Tibial artery (tissue), 4 donors: ENCODE measurements at places on chromosomes 13 and 19.

- no peak overlapping the region for H3K4me3 ChIP-seq
- no peak for DNase-seq
- no peaks in the 10 kb centered on the region for H3K4me1 ChIP-seq
- H3K27ac ChIP-seq, result no peak overlapping the region
- peaks cover 5% of the 10 kb centered on the region for H3K36me3 ChIP-seq
- peaks cover 46% of the 10 kb centered on the region for H3K27me3 ChIP-seq
Observed at GRCh38 chr19:51331716-51332115, 10.2 kb downstream of the VSIG10L start.

DNA sequence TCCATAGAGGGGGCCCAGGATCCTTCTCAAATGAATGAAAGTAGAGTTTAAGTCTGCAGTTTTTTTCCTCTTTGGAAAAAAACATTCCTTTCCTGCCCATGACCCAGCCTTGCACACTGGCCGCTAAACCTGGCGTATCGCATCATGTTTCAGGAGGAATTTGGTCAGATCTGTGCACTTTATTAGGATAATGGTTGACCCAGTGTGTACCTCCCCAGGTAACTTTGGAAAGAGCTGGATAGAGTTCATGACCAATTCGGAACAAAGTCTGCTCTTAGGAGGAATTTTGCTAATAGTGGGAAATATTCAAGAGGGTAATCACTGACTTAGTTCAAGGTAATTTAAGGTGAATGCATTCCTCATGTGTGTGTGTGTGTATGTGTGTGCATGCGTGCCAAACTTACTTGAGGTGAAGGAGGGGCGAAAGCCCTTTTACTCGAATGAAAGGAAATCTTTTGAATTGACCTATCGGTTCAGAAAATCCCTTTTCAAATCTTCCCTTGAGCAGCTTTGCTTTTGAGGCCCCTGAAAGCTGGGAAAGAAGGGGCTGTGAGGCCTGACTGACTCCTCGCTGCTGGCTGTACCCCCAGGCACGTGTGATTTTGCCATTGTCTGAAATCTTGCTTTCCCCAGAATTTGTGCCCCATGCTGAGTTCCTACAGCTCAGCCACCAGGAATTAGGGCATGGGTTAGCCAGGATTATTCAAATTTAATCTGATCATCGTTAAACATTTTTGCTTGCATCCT lies 46.3 kb downstream of the SIPA1L3 start:
- no peaks in the 10 kb centered on the region for H3K36me3 ChIP-seq
- no peak for DNase-seq

GRCh38 chr13:31322702-31323405 lies 123.1 kb downstream of the B3GLCT start:
- no peaks in the 10 kb centered on the region for H3K4me1 ChIP-seq
- peaks cover 32% of the 10 kb centered on the region for H3K36me3 ChIP-seq
- DNase-seq, result no peak
- no peak overlapping the region for H3K4me3 ChIP-seq

DNA sequence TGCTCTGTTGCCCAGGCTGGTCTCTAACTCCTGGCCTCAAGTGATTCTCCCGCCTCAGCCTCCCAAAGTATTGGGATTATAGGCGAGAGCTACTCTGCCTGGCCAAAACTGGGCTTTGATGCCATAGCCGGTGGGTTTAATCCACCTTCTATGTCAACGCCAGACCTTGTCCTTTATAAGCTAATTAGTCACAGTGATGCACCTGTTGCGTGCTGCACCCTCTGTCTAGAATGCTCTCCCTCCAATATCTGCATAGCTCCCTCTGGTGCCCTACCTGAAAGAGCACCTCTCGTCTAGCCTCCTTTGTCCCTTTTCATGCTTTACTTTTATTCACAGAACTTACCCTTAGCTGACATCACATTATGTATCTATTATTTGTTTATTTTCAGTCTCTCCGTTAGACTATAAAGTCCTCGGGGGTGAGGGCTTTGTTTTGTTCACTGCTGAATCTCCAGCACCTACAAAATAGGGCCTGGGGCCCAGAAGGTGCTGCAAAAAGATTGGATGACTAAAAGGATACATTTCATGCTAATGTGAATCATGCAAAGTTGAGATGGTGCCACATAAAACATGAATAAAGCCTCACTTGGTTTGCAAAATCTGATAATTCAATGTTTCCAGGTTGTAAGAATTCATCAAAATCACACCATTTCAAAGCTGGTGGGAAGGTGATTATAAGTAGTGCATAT lies 148.1 kb downstream of the USP12 start:
- no peak for DNase-seq
- no peaks in the 10 kb centered on the region for H3K27me3 ChIP-seq
- H3K36me3 ChIP-seq, result no peaks in the 10 kb centered on the region
- no peaks in the 10 kb centered on the region for H3K4me1 ChIP-seq
- H3K27ac ChIP-seq, result no peak overlapping the region
- H3K4me3 ChIP-seq, result no peak overlapping the region

GRCh38 chr13:32537580-32538142 lies 934 bp downstream of the N4BP2L2 start:
- H3K27ac ChIP-seq, result peak overlapping the region; percentile 91
- peaks cover 42% of the 10 kb centered on the region for H3K4me1 ChIP-seq
- peak overlapping the region; percentile 66 for H3K4me3 ChIP-seq
- H3K36me3 ChIP-seq, result peaks cover 9% of the 10 kb centered on the region
- no peaks in the 10 kb centered on the region for H3K27me3 ChIP-seq

- H3K4me3 ChIP-seq, result no peak overlapping the region
- H3K4me1 ChIP-seq, result no peaks in the 10 kb centered on the region
- H3K36me3 ChIP-seq, result peaks cover 20% of the 10 kb centered on the region
- no peak overlapping the region for H3K27ac ChIP-seq
- no peak for DNase-seq
- no peaks in the 10 kb centered on the region for H3K27me3 ChIP-seq
Observed at GRCh38 chr13:77274126-77274525, 52.8 kb downstream of the MYCBP2 start.

DNA sequence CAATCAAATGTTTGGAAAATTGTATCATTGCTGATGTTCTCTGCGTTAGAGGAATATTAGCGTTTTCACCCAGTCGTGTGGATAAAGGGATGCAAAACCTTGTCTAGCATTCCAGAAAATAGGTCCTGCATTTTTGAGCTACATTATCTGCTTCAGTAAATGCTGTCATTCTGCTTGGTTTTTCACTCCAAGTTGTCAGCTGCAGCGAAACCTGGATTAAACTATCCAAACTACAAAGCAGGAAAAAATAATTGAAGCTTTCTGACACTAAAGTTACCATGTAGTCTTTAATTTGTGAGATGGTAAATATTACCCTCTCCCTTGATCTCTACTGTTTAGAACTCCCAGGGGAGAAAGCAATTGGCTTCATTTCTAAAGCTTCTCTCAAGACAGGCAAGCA lies 1795.5 kb upstream of the PRR20A start:
- no peaks in the 10 kb centered on the region for H3K4me1 ChIP-seq
- H3K36me3 ChIP-seq, result no peaks in the 10 kb centered on the region
- H3K27ac ChIP-seq, result no peak overlapping the region

DNA sequence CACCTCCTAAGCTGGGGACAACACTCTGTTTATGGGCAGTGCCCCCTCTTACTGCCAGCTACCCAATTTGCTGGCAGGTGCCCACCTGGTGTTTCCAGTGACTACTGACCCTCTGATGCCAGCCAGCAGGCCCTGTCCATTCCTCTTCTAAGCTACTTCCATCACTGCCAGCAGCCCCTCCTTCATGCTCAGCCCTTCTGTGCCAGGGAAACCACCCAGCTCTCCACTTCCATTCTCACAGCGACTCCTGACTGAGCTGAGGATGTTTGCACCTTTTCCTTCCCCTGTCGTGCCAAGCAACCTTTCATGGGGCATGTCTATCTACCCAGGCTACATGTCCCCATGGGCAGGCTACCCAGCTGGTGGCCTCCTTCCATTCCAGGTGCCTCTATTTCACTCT lies 24.0 kb upstream of the ZNF492 start:
- H3K4me3 ChIP-seq, result no peak overlapping the region
- H3K4me1 ChIP-seq, result no peaks in the 10 kb centered on the region
- no peak overlapping the region for H3K27ac ChIP-seq
- H3K27me3 ChIP-seq, result no peaks in the 10 kb centered on the region
- no peaks in the 10 kb centered on the region for H3K36me3 ChIP-seq

DNA sequence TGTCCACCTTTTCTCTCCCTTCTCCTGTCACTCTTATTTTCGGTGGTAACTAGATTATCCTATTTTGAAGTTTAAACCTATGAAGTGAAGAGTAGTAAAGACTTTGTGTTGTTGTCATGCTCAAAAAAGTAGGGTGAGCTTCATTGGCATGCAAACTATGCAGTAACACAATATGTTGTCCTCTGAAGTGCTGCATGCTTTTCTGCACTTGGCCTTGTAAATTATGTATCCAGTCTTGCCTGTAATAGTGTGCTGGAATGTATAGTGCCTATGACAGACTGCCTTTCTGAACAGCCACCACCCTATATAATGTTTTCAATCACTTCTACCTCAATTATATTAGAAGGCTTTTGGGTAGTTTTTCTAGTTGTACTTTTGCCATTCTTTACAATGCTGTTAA lies 1198.2 kb upstream of the PCDH20 start:
- H3K27me3 ChIP-seq, result no peaks in the 10 kb centered on the region
- DNase-seq, result no peak
- H3K4me1 ChIP-seq, result no peaks in the 10 kb centered on the region
- H3K27ac ChIP-seq, result no peak overlapping the region
- H3K4me3 ChIP-seq, result no peak overlapping the region
- H3K36me3 ChIP-seq, result no peaks in the 10 kb centered on the region

- H3K4me3 ChIP-seq, result no peak overlapping the region
- H3K36me3 ChIP-seq, result no peaks in the 10 kb centered on the region
Observed at GRCh38 chr19:31583148-31583547, 233.9 kb upstream of the TSHZ3 start.

DNA sequence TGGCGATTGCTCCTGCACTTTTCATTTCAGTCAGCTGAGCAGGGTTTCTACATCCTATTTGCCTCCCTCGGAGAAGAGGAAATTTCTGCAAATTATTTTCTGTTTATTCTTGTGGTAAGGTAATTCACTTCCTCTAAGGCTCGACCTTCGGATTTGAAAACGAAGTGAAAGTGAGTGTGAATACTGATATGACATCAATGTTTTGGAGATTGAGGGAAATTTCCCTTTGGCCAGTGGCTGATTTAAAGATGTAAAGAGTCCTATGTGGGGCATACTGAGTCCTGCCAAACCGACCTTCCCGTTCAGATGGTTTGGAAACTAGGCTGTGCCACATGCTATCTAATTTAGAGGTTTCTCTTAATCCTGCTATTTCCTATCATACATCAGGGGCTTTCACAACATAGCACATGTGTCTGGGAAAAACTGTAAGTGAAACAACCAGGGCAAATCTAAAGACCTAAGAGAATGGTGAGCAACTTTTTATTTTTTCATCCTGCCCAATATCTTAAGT lies 112.3 kb downstream of the POSTN start:
- no peak overlapping the region for H3K4me3 ChIP-seq
- H3K27ac ChIP-seq, result no peak overlapping the region
- no peaks in the 10 kb centered on the region for H3K36me3 ChIP-seq

GRCh38 chr19:4115818-4116385 lies 8.0 kb downstream of the MAP2K2 start:
- no peak overlapping the region for H3K4me3 ChIP-seq
- peaks cover 7% of the 10 kb centered on the region for H3K4me1 ChIP-seq
- H3K27ac ChIP-seq, result no peak overlapping the region
- no peaks in the 10 kb centered on the region for H3K27me3 ChIP-seq
- H3K36me3 ChIP-seq, result peaks cover 91% of the 10 kb centered on the region
- no peak for DNase-seq

DNA sequence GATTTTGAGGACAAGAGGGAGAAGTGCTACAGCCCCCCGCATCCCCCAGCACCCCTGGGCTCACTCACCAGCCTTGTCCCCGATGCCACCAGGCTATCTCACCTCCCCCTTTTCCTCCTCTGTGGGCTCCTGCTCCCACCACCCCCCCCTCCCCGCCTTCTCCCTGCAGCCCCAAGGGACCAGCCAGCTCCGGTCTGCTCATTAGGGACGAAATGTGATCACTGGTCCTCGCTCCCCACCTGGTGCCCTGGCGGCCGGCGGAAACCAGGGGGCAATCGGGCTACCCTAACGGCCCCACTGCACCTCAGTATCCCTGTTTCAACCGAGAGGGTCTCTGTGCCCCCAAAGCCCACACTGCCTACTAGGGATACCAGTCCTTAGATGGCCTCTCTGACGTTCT lies 2.7 kb downstream of the GPR4 start:
- no peak for DNase-seq
- no peaks in the 10 kb centered on the region for H3K4me1 ChIP-seq
- H3K27ac ChIP-seq, result no peak overlapping the region
- peaks cover 89% of the 10 kb centered on the region for H3K27me3 ChIP-seq
- no peaks in the 10 kb centered on the region for H3K36me3 ChIP-seq

- no peaks in the 10 kb centered on the region for H3K27me3 ChIP-seq
- peaks cover 65% of the 10 kb centered on the region for H3K36me3 ChIP-seq
- H3K4me3 ChIP-seq, result no peak overlapping the region
- no peak for DNase-seq
Observed at GRCh38 chr19:10173527-10173926, 21.2 kb downstream of the DNMT1 start.

GRCh38 chr19:48497728-48498594 lies 13.7 kb downstream of the LMTK3 start:
- H3K27ac ChIP-seq, result no peak overlapping the region
- H3K27me3 ChIP-seq, result no peaks in the 10 kb centered on the region
- DNase-seq, result no peak

GRCh38 chr13:114067886-114068651 lies 64.4 kb downstream of the RASA3 start:
- no peaks in the 10 kb centered on the region for H3K36me3 ChIP-seq
- peak; percentile 66 for DNase-seq
- H3K27me3 ChIP-seq, result no peaks in the 10 kb centered on the region
- peak overlapping the region; percentile 98 for H3K27ac ChIP-seq
